Activated CD4-positive, alpha-beta T cell treated with anti-CD3 and anti-CD28 coated beads for 24 hours (primary cell): ENCODE measurements at places on chromosomes 2 and 18.

DNA sequence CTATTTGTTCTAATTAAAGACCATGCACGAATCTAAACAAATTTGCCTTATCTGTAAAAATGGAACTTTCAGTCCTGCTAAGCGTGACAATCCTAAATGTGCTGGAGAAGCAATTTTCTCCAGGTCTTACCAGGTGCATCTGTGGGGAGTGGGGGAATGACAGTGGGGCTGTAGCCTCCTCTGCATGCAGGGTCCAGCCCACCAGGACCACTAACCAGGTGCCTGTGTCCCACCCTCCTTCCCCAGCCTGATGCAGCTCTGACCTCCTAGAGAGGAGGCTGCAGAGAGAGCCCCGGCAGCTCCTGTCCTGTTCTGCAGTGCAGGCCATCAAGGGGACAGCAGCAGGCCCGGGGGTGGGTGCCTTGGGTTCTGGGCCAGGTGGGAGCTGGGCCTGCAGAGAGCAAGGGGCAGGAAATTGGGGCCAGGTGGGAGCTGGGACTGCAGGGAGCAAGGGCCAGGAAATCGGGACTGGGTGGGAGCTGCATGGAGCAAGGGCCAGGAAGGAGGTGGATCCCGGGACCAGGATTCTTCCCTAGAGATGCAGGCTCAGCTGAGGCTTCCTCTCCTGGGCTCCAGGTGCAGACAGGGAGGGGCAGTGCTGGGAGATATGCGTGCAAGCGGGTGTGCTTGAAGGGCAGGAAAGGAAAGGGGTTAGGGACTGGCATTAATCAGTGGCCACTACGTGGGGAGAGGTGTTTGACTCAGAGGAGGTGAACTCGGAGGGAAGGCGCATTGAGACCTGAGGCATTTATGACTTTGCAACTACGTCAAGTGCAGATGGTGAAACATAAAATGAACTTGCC is 185.3 kb downstream of the ANKRD30B start:
- DNase-seq, result no peak

DNA sequence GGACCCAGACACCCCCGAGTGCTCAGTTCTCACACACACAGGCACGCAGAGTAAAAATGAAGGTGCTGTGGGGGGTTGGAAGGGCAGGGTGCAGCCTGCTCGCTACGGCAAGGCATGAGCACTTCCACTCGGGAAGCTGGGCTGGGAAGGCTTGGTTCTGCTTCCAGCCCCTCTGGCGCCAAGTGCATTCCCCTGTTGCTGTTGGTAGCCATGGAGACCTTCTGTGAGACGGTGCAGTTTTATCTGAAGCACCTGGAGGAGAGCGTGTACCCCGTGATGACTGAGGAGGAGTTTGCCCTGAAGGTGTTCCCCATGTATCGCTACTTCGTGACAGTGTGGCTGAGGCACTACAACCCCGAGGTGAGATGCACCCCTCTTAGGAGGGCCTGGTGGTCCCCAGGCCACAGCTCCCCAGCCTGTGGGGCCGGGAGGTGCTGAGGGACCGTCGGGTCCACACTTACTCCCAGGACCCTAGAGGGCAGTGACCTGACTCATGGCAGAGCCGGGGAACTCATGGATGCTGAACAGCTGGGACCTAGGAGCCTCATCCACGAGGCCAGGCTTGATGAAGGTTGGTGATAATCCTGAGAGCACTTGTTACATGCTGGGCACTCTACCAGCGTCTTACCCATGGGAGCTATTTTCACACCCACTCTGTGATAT is 15.5 kb downstream of the MROH2A start:
- no peak for DNase-seq

GRCh38 chr2:62200291-62200841 is 4.5 kb downstream of the B3GNT2 start:
- no peak for DNase-seq

DNA sequence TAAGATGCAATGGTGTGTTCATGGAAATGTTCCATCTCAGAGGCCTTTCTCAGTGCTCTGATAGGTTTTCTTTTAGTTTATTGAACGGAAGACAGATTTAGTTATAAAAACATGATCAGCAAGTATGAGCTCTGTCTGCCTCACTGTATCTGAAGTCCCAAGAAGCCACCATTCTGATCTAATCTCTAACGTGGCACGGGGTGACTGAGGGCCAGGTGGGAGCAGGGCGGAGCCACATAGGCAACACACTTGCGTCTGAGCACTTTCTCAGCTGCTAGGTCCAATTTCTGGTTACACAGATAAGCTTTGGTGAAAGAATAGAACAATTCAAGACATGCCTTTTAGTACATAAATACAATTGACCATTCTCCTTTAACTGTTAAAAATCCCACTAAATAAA is 60.4 kb downstream of the SNTG2 start:
- no peak for DNase-seq

GRCh38 chr2:85539361-85540132 is 579 bp downstream of the MAT2A start:
- peak; percentile 58 for DNase-seq

- DNase-seq, result no peak
Measured at GRCh38 chr2:742221-742620, 65.0 kb upstream of the TMEM18 start.

DNA sequence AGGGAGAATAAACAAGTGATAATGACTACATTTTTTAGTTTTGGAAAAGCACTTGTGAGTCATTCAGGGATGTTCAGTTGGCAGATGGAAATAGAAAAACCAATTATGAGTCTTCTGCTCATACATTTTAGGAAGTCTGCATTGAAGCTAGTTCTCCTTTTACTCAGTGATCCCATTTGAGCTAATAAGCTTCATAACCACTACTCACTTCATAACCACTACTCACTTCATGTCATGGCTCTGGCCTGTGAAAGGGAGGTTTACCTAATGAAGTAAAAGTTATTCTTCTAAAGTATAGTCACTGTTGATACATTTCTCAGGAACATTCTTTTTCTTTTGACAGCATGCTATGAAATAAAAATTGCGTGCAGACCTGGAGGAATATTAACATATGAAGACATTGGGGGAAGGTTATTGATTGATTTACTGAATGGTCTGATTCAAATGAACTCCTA is 948.7 kb downstream of the TSN start:
- DNase-seq, result no peak
